ENCODE measurements at places on chromosomes 16 and 17.

DNA sequence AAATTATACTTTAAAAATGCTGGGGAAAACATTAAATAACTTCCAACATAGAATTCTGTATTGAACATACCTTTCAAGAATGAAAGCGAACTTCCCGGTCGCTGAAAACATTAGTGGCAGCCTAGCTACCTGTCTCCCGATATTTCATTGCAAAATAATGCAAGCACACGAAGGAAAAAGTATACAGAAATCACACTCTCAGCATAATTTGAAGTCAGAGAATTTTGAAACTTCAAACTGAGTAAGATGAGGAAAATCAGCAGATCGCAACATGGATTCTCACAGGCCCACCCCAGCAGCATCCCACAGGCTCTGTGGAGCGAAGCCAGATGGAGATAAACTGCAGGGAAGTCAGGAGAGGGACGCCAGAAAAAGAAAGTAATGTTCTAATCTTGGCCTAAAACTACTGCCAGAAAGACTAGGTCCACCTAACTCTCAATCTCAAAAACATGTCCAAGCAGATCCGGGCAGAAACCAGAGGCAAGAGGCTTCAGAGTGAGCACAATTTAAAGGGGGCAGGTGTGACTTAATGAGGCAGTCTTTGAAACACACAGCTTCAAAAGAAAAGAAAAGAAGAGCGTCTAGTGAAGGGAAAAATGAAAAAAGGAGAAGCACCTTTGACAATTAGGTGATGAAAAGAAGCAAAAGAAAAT lies 4.8 kb upstream of the GOSR1 start:
- DNase-seq = no peak

DNA sequence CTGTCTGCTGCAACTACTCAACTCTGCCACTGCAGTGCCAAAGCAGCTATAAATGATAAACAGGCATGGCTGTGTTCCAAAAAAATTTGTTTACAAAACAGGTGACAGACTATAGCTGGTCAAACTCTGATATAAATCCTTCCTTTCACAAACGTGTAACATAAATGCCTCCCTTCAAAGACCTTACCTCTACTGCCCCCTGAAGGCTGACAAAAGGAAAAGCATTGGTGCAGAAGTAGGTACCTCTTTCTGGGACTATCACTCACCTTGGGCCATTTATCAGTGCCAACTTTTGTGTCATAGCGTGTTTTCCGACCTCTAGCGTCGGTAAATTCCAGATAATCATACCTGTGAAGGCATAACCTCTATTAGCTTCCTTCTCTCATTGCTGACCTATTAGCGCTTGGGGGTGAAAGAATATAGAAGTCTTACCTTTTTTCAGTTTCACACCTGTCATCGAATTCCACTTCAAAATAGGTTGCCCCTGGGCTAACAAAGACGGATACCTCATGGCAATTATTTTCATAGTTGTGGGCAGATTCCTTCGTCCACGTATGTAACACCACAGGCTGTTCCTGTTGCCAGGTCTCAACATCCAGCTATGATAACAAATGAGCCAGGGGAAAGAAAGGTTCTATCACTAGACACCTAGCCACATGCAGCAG lies 67.9 kb downstream of the ZZEF1 start:
- no peak for DNase-seq

DNA sequence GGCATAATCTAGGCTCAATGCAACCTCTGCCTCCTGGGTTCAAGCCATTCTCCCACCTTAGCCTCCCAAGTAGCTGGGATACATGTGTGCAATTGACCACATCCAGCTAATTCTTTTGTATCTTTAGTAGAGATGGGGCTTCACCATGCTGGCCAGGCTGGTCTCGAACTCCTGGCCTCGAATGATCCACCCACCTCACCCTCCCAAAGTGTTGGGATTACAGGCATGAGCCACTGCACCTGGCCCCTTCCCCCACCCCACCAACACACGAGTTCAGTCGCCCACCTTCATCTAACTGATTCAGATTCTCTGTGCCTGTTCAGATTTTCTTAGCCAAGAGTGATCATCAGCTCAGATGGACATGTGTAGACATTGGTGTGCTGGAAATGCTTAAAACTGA lies 25.0 kb upstream of the METTL9 start:
- no peak for DNase-seq

DNA sequence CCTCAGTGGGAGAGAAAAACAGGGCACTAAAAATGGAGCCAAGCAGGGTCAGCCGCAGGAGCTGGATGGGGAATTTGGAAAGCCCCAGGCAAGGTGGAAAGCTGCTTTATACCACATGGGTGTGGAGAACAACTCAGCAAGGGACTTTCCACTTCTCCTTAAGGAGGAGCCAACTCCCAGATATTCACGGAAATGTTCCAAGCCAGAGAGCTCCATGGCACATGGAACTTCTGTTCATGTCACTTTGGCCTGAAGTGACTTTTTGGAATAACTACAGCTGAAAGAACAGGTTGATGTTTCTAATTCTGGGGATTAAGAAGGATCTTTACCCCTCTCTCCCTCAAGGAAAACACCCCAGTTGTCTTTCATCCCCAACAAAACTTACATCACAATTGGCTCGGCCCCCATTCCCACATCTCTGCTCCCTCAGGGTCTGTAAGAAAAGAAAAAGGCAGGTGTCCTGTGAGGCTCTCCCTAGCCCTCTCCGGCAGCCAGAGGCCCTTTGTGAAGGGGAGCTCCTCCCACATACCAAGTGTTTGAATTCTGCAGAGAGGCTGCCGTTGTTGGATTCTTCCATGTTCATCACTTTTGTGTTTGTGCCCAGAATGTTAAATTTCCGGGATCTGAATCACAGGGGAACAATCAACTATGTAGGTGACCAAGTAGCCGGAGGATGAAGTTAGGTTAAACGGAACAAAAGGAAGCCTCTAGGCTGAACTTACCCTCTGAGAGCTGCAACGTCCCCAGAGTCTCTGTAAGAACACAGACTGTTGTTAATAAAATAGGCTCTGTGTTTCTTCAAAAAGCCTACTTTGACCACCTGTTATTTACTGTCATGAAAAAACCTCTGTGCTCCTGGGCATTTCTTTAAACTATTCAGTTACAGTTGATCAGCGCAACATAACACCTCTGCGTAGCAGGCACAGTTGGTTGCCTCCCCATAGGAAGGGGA lies 41.0 kb downstream of the STAT5A start:
- no peak for DNase-seq

DNA sequence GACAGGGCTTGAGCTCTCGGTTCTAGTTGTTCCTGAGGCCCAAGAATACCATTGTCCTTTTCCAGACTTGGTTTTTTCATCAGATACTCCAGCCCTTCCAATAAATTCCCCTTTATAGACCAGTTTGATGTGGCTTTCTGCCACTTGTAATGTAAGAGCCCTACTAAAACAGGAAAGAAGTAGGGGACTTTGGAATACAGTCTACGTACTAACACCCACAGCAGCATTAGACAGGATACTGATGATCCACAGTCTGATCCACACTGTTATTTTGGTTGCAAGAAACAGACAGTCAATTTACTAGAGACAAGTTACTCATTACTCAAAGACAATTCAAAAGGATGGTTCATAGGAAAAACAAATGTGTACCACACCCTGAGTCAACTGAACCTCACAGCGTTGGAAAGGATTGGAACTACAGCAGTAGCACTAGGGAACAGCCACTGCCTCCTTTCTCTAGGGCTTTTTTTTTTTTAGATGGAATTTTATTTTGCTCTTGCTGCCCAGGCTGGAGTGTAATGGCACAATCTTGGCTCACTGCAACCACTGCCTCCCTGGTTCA lies 45.9 kb upstream of the MED13 start:
- DNase-seq = no peak

GRCh38 chr16:31270795-31271194 lies 11.0 kb downstream of the ITGAM start:
- DNase-seq = no peak

DNA sequence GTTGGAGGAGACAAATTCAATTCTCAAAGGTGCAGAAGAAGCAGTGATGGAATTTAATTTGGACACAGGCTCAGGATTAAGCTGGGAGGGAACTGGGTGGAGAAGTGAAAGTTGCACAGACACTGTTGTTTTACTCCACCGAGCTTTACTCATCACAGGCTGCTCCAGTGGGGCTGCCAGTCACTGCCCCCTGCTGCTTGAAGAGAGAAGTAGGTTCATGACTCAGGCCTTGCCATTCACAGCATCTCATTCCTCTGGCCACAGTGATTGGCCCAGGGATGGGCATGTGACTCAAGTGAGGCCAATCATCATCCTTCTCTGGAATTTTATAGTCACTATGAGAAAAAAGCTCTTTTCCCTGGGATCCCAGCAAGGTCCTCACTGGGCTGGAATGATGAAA lies 11.8 kb downstream of the GNAO1 start:
- DNase-seq = peak; percentile 58

- DNase-seq = no peak
Measured at GRCh38 chr17:53142890-53143289, 679.8 kb upstream of the KIF2B start.
